ENCODE measurements at places on chromosomes 5 and 9.

DNA sequence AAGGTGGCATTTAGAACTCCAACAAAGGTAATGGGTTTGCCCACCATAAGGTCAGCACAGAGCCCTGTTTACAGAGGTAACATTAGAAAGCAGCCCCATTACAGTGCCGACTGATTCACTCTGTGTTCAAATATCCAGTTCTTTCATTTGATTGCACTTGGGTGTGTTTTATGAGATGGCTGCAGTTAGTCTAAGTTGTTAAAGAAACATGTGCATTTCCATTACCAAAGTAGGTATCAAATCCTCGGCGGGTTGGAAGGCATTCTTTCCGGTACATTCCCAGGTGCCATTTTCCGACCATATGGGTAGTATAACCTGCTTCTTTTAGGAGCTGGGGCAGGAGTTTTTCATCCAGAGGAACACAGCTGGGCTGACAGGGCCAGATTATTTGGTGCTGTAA, 16.3 kb downstream of the ARSB start:
- no peak for DNase-seq

- no peak for DNase-seq
Measured at GRCh38 chr5:142053426-142054151, 40.8 kb upstream of the GNPDA1 start.

DNA sequence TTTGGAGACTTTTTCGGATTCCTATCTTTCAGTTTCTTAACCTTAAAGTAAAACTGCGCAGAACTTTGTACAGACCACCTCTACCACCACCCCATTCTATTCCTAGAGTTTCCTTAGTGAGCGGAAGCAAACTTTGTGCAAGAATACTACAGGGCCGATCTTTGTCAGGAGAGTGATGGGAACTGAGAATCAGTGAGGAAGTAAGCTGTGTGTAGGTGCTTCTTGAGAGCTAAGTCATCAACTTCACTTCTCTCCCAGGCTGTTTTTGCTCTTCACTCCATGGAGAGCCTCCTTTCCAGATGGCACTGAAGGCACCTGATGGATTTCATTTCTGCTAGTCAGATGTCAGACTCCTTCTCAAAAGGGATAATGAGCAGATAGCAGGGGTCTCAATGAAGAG, 127.3 kb downstream of the SPATA31D1 start:
- DNase-seq, result no peak

GRCh38 chr5:179991106-179991505, 80.5 kb downstream of the RNF130 start:
- no peak for DNase-seq

DNA sequence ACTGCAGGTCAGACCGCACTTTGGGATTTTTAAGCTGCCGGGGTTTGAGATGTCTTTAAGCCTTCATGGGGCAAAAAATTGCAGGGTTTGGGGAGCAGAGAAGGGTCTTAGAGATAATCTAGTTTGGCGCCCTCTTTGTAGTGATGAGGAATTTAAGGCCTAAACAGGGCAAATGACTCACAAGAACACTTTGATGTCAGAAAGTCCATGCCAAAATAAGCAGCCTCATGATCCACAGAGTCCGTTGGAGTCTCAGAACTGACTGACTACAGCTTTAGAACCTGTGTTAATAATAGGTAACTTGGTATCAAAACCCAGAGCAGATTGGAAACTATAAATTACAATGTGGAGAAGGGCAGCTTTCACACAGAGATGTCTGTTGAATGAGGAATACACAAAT, 35.9 kb upstream of the PTGS1 start:
- no peak for DNase-seq

GRCh38 chr9:85959955-85960354, 19.0 kb downstream of the NAA35 start:
- no peak for DNase-seq

GRCh38 chr9:20112205-20112783, 323.5 kb upstream of the SLC24A2 start:
- no peak for DNase-seq

DNA sequence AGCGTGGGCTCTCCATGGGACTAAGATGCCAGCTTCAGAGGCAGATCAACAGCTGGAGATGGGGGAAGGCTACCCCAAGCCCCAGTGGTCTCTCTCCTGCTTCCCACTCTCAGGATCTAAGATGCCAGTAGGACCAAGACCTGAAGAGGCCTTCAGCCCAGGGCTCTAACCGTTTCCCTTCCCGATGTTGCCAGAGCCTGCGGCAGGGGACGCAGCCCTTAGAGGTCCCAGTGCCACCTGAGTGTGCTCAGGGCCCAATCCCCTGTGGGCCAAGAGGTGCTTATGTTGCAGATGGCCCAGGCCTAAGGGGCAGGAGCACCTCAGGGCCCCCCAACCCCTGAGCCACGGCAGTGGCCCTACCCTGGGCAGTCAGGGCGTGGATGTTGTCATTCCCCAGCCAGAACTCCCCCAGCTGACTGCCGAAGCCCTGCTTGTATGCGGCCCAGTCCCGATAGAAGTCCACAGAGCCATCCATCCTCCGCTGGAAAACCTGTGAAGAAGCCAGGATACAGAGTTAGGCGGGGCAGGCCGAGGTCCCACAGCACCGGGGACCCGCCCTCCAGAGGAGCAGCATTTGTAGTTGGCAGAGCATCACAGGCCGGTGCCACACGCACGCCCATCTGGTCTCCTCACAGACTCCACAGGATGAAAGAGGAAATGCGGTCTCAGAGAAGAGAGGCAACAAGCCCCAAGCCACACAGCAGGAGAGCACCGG, 5.4 kb downstream of the FCN1 start:
- DNase-seq, result no peak

- DNase-seq, result no peak
Measured at GRCh38 chr9:124427281-124427680, 12.0 kb upstream of the PSMB7 start.

DNA sequence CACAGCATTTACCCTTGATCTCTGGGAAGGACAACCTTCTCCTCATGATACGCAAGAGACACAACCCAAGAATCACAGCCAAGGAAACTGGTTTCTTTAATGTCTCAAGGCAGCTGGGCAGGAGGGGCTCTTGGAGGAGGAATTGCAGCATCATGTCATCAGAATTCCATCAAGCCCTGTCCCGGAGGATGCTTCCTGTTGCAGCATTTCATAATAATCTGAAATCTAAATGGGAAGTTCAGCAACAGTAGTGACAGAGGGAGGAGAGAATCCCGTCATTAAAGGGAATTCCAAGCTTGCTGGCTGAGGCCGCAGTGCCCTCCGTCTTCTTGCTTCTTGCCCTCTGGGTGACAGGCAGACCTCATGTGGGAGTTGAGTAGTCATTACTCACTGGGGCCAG, 192.7 kb downstream of the TENT4A start:
- DNase-seq, result no peak

DNA sequence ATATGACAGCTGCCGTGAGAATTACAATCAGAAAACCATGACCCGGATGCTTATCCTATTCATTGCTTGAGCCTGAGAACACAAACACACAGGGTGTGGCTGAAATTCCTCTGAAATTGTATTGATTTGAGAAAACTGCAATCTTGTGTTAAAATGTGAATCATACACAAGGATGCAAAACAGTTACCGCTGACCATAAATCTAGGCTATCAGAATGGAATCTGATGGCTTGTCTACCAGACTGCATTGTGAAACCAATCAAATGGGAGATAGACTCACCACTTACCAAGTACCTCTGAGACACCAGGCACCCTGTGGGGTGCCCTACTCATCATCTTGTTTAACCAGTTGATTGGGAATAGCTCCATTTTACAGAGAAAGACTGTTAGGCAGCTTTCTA, 188.7 kb upstream of the MSX2 start:
- no peak for DNase-seq

DNA sequence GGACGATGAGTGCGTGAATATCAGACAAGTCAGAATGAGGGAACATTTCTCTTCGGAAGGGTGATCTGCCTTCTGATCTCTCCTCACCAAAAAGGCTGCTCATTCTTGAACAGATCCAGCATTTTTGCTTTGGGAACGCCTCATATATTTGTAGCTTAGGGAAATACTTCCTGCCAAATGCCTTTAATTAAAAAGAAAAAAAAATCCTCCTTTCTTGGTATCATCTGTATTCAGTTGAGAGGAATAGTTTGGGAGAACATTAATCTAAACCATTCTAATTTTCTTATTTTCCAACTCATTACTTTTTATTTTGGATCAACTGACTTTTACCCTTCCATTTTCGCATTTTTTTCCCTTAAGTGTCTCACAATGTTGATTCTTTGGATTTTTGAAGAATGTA, 163.4 kb downstream of the SNX18 start:
- no peak for DNase-seq

- DNase-seq, result no peak
Measured at GRCh38 chr5:155953335-155953734, 373.6 kb upstream of the SGCD start.

DNA sequence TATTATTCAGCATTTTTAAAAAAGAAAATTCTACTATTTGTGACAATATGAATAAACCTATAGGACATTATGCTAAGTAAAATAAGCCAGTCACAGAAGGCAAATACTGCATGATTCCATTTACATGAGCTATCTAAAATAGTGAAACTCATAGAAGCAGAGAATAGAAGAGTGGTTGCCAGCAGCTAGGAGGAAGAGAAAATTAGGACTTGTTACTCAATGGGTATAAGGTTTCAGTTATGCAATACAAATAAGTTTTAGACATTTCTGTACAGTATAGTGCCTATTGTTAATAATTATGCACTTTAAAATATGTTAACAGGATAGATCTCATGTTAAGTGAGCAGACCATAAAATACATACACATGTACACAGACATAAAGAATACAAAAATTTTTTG, 73.8 kb upstream of the SPINK5 start:
- no peak for DNase-seq

GRCh38 chr5:146336197-146336596, 2.4 kb upstream of the POU4F3 start:
- DNase-seq, result no peak

- no peak for DNase-seq
Measured at GRCh38 chr5:135318037-135318436, 81.0 kb downstream of the MACROH2A1 start.

- DNase-seq, result no peak
Measured at GRCh38 chr5:177357146-177357458, 622 bp upstream of the RGS14 start.

GRCh38 chr9:85502815-85503655, 238.7 kb downstream of the AGTPBP1 start:
- no peak for DNase-seq

GRCh38 chr5:115274584-115274983, 11.9 kb upstream of the PGGT1B start:
- no peak for DNase-seq

DNA sequence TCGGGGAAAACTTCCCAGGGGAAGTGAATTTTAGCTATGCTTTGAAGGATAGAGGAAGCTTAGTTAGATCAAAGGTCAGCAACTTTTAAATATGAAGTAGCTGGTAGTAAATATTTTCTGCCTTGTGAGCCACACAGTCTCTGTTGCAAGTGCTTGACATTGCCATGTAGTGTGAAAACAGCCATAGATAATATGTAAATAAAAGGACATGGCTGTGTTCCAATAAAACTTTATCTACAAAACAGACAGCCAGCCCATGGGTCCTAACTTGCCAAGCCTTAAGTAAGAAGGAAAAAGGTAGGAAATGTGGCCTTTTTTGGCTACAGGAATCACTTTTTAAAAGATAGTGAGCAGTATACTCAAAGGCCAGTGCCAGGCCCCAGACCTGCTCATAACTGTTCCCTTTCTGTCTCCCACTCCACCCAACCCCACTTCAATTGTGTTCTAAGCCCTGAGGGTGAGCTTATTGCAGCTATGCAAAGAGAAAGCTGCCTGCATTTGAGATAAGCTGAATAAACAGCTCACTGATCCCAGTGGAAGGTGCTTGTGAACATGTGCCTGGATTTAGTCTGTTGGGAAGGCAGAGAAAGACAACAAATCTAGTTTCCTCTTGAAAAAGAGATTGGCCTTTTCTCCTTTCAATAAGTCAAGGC, 113.0 kb upstream of the TRIM32 start:
- DNase-seq, result no peak

- DNase-seq, result no peak
Measured at GRCh38 chr5:78492224-78492623, 131.8 kb downstream of the SCAMP1 start.

DNA sequence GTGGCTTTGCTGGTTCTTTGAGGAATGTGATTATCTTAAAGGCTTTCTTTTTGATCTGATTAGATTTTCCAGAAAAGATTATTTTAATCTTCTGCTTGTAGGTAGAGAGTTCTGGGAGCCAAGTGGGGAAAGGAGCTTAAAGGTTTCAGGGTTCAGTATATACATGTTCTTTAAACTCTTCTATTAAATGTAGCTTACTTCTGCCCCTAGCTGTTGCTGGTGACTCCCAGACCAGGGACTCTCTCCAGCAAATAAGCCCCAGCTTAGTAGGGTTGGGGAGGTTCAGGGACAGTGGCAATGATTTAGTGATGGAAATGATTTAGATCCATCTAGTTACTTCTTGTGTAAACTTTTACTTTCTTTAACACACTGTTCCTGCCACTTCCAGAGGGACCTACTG, 72.2 kb downstream of the SLC12A2 start:
- DNase-seq, result no peak

DNA sequence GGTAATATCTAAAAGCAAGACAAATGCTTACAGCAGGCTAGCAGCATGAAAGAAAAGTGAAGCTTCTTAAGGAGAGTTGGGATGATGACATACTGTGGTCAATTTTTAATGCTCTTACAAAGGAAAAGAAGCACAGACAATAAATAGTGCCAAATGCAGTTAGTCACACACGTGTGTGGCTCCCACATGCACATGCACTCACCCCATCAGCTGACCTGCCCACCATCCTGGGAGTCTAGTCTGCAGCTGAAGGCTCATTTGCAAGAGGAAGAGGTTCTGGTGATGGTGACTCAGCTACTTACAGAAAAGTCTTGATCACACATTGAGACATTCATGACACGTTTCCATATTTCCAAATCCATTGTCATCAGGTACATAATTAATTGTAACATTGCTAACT, 129.3 kb downstream of the MRPL36 start:
- DNase-seq, result no peak

GRCh38 chr5:57825031-57825686, 342.5 kb upstream of the ACTBL2 start:
- DNase-seq, result no peak

All from stimulated activated CD4-positive, alpha-beta T cell treated with anti-CD3 and anti-CD28 coated beads, Interleukin-15, amount 100 ng/mL, for 24 hours (primary cell).